ENCODE measurements at places on chromosomes 3 and 15. TPM values are rescaled to one million over a fixed set of nuclear protein-coding genes. Genes with fewer than 3 reads are reported as not detected.

CHP1 gene
- 62.2 TPM for total RNA-seq

C3orf80 gene
- 0.33 TPM for total RNA-seq

TF gene
- total RNA-seq: not detected

STRA6 gene
- 0.29 TPM for total RNA-seq

DPPA2 gene
- not detected for total RNA-seq

CD86 gene
- not detected for total RNA-seq

RASL12 gene
- not detected for total RNA-seq

DNA sequence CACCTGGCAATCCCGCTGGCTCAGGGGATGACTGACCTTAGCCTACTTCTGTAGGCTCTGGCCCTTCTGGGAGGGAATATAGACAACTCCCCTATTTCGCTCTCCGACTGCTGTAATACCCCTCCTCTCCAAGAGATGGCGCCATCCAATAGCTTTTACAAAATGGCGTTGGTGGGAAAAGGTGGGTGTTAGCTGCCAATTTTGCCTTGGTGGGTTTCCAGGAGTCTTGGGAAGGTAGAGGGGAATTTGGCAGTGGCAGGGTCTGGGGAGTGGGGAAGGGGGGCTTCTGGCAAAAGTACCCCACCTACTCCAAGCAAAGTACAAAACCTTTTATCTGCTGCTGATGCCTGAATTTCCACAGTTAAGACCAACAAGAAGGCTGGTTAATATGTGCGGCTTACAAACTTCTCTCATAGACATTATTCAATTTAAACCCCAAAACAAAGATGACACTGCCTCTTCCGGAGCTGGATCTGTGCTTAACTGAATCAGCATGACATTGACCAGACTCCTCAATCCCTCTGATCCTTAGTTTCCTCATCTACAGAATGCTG lies 62.1 kb downstream of the RASGRF1 start:
- peak; percentile 71 for DNase-seq

GRCh38 chr15:88284318-88284998 lies 27.9 kb upstream of the NTRK3 start:
- no peak for DNase-seq

DNA sequence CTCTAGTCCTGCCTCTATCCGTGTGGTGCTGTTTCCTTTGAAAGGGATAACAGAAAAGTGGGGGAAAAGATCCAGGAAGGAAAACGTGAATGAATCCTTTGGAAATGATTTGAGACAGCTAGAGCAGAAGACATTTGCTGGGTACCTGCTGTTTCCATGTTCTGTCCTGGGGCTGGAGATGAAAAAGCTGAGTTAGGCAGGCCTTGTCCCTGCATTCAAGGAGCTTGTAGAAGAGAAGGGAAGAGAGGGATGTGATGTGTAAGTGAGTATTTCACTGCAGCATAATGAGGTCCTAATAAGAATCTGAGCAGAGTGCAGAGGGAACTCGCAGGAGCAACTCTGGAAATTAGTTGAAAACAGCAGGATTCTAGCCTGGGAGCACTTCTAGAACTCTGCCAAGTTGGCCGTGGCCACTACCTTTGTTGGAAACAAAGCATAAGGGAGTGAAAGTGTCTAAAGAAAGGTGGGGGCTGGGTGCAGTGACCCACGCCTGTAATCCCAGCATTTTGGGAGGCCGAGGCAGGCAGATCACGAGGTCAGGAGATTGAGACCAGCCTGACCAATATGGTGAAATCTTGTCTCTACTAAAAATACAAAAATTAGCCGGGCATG lies 13.8 kb upstream of the SEMA4B start:
- no peak for DNase-seq

GRCh38 chr15:63797116-63797515 lies 36.6 kb downstream of the HERC1 start:
- DNase-seq: no peak

DNA sequence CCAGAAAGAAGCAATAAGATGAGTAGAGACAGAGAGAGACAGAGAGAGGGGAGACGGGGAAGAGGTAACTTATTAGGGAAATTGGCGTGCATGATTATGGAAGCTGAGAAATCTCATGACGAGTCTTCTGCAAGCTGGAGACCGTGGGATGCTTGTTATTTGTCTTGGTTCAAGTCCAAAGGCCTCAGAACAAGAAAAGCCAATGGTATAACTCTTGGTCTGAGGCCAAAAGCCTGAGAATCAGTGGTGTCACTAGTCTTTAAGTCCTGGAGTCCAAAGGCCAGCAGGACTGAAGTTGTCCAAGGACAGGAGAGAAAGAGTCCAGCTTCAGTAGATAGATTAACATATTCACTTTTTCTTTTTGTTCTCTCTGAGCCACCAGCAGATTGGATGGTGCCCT lies 613.6 kb downstream of the CADM2 start:
- no peak for DNase-seq

DNA sequence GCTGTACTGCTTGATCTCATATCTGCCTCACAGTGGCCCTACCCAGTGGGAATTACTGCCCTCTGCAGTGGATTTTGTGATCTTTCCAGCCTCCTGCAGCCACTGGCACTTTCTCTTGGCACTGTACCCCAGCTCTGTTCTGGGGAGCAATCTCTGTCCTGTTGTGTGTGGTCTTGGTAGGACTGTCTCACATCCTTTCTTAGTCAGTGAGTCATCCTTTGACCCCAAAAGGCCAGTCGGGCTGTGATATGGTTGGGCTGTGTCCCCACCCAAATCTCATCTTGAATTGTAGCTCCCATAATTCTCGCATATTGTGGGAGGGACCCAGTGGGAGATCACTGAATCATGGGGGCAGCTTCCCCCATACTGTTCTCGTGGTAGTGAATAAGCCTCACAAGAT lies 133.3 kb upstream of the TPM1 start:
- no peak for DNase-seq

- no peak for DNase-seq
Observed at GRCh38 chr3:118527514-118528044, 507.1 kb downstream of the IGSF11 start.

DNA sequence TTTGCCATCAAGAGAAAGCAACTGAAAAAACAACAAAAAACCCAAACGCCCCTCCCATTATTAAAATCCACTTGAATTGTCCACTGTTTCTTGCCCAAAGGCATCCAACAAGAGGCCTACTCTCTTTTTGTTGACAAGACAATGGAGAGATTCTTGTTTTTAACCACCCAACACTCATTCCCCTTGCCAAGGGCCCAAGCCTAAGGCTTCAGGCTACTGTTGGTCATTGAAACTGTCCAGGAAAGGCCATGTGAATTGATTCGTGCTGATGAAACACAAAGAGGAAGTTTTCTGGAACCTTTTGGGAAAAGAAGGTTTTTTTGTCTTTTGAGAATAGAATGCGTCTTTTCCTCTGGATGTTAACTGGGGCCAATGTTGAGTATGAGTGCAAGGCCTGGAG lies 157.4 kb upstream of the PFN2 start:
- no peak for DNase-seq

DNA sequence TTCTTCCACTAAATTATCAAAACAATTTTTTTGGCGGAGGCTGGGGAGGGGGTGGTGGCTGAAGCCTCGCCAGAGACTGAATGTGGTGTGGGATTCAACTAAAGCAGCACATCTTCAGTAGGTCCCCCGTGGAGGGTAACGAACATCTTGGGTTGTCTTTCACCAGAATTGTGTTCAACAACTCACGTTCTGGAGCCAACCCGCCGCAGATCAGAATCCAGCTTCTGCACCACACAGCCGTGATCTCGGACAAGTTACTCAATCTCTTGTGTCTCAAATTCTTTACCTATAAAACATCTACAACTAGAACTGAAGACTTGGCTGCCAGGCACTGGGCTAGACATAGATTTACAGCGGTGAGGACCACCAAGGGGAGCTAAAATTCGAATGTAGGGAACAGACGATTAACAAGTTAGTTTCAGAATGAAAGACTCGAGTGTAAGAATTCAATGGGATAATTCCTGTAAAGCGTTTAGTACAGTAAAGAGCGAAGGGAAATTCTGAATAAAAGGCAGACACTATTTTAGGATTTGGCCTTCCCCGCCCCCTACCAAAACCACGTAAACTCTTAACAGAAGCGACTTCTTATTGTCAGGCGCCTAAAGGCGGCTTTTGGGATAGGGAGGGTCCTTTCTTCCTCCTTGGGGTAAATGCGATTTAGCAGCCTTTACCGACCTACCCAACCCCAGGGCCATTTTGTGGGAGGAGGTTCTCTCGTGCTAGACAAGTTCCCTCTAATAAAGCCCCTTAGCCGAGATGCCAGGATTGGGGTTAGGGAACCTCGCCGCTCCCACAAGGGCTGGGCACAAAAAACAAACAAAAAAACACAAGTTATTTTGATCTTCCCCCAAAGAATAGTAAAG lies 697 bp upstream of the RAB5A start:
- peak; percentile 13 for DNase-seq

- no peak for DNase-seq
Observed at GRCh38 chr3:197373096-197373495, 74.7 kb upstream of the DLG1 start.

DNA sequence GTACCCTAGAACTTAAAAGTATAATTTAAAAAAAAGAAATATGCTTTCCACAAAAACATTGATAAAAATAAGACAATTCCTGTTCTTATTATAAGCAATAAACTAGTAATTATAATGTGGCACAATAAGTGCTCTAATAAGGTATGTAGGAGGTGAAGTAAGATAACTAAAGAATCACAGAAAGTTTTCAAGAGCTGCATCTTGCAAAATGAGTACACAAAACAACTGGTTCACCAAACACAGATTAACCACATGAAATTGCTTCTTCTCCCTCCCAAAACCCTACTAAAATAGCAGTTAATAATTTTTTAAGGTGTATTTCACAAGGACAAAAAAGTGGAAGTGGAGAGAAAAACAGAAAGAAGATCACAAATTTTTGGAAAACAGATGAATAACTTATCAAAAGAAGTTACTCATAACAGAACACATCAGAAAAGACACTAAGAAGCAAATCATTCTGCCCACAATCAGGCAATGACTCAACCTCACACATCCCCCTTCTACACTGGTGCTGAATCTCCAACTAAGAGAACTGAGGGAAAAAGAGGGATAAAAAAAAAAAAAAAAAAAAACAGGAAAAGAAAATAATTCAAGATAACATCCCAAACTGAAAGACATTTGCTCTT lies 64.2 kb downstream of the TBC1D5 start:
- DNase-seq: no peak

DNA sequence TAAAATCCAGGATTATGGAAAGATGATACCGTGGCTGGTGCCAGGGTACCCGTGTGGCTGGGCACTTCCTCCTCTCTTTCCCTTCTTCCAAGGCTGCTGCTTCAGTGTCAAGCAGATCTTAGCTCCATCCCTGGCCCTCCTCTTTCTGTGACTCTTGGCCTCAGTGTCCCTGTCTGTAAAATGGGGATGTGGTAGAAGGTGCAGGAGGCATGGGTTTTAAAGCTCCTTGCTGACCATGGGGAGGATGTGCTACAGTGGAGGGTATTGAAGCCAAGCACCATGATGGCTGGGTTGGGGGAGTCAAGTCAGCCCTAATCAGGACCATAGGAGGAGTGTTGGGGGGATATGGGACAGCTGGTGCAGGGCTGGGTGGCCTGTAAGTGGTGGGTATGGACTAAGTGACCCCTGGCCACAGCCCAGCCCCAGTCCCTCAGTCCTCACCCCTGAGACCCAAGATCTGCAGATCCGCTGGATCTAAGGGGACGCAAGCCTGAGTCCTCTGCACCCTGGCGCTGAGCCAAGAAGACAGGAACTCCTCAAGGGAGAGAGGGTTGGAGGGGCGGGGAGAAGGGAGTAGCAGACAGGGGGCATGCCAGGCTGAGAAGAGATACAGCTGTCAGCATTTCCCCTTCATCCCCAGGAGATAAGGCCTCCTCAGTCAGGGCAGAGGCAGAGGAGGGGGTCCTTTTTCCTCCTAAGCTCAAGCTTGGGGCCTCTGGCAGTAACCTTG lies 12.0 kb downstream of the PTH1R start:
- DNase-seq: no peak

DNA sequence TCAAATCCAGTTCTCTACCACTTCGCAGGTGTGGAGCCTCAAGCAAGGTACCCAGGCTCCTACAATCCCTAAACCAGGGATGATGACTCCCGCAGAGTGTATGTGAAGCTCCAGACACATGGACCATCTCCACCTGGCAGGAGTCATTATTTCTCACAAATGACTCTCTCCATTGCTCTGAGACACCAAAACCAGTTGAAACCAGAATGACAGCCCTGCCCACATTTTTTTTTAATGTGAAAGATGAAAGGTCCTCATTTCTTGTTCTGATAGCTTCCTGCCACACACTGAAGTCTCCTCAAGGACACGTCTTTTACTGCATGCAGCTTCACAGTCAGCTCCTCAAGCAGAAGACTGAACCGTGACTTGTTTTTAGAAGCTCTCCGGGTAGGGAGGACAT lies 61.4 kb upstream of the ZBTB38 start:
- DNase-seq: peak; percentile 13

GRCh38 chr15:69861331-69862171 lies 236.2 kb downstream of the TLE3 start:
- no peak for DNase-seq

- DNase-seq: no peak
Observed at GRCh38 chr3:120244834-120245225, 40.2 kb downstream of the GPR156 start.

- peak; percentile 62 for DNase-seq
Observed at GRCh38 chr3:163916596-163917560, 1161.4 kb downstream of the SI start.

DNA sequence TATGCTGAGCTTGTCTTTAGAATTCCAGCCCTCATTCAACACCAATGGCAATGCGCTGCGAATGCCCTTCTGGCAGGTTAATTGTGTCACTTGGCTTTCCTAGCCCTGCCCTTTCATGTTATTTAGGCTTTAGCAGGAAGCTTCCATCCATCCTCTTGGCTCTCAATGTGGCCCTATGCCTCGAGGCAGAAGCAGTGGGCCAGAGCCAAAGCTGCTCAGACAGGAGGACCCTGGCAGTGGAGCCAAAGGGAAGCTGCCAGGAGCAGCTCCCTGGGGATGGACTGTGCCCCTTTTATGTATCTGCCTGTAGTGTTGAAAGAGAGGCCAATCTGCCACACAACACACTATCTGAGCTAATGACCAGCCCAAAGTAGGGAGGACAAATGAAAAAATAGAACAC lies 376.4 kb downstream of the CTNNB1 start:
- no peak for DNase-seq

GRCh38 chr3:851098-851790 lies 241.6 kb upstream of the CNTN6 start:
- DNase-seq: peak; percentile 52

GRCh38 chr3:39541917-39542329 lies 74.4 kb downstream of the MOBP start:
- peak; percentile 64 for DNase-seq

All from PC-3 (cell line).